Central memory CD4-positive, alpha-beta T cell (primary cell): ENCODE measurements at places on chromosomes 6 and 20.

DNA sequence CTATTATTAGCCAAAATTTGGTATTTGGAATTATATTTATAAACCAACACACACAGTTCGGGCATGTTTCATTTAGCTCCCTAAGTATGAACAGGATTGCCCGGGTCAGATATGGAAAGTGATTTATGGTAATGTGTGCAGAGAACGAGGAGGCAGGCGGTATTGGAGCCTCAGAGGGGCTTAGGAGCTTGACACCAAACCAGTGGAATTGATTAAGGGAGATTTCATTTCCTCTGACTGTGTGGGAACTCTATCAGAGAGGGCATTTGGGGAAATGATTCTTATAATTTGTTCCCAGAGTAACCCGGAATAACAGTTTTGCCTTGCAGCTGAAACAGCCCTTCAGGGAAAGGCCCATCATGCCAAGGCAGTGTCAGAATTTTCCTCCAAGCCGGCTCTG, 115.1 kb upstream of the SPTLC3 start:
- no peak for DNase-seq

- DNase-seq = no peak
These were observed 260.4 kb upstream of the THEMIS start for GRCh38 chr6:128161263-128161662.

GRCh38 chr6:38161754-38162492, 342.4 kb downstream of the ZFAND3 start:
- no peak for DNase-seq

GRCh38 chr6:6686748-6687601, 98.5 kb downstream of the LY86 start:
- DNase-seq = no peak

DNA sequence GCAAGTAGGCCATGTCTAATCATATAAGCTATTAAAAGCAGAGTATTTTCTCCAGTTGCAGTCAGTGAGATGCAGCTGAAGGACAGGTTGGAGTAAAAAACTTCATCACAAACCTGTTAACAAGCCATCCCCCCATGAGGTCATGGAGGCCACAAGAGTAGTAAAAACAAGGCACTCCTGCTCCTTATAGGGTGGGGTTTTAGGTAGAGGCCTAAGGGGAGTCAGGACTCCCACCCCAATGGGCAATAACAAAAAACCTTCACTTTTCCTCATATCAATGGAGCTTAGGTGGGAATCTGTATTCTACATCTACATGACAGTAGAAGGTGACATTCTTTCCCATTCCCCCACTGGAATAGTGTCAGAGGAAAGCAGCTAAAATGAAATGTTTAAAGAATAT, 428.1 kb upstream of the KHDRBS2 start:
- DNase-seq = no peak

DNA sequence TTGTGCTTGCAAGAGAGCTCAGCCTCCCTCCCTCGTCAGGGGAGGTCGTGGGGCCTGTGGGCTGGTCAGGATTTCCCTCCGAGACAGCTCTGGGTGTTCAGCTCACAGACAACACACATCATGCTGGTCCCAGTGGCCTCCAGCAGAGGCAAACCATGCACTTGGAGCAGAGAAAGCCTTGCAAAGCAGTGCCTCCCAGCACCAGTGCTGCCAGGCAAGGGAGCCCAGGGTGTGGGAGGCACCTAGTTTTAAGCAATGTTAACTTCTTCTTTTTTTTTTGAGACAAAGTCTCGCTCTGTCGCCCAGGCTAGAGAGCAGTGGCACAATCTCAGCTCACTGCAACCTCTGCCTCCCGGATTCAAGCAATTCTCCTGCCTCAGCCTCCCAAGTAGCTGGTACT, 34.0 kb upstream of the INSM1 start:
- no peak for DNase-seq
